ENCODE measurements at places on chromosomes 4 and X.

- no peak for DNase-seq
Observed at GRCh38 chr4:36255577-36255976, 11.3 kb upstream of the ARAP2 start.

DNA sequence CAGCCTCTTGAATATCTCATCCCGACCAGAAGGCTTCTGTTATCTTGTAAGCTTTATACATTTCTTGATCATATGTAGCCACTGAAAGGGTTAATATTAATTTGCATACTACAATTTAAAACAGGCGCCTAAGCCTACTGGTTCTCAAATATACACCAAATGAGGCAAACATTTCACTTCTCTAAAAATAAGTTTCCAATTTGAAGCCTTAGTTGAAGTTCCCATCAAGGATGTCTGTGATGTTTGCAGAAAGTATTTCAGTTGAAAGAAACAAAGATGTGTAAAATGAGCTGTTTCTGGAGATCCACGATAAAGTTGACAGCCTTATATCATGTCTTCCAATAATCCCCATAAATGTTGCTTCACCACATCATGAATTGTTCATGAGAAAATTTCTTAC lies 70.6 kb downstream of the KIT start:
- DNase-seq, result no peak

DNA sequence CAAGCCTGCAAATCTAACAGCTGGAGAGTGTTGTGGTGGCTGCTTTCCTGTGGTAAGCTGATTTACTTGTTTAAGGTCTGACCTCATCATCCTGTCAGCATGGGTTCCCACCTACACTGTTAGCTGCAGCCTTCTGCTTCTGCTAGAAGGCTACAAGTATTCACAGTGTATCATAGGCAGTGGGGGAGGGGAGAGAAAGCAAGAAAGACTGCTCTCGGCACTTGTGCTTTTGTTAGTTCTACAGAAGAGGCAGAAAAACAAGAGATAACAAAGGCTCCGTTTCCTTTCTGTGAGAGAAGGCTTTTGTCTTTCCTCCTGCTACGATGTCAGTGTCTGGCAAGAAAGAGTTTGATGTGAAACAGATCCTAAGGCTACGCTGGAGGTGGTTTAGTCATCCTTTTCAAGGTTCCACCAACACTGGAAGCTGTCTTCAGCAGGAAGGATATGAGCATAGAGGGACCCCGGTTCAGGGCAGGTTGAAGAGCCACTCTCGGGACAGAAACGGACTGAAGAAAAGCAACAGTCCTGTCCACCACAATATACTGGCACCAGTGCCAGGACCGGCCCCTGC lies at the start of gene KLHL4:
KLHL4 (plus strand) TSS at position 232 of the 571 bp plus-strand sequence; CDS start at position 324, 92 bp downstream.
- peak; percentile 30 for DNase-seq

DNA sequence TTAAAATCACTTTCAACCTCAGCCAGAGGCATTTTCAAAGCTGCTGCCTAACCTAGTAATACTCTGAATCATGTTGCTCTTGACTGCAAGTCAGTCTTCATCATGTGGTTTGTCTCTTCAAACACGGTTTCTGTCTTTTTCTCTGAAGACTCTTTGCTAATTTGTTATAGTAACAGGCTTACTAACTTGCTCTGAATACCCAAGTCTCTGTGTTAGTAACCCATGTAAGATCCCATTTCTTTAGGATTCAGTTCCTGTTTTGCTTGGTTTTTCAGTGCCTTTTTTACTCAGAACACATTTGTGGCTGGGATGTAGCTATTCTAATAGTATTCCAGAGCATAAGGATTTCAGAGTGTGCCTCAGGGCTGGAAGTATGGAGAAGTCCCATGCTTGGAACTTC lies 1450.6 kb upstream of the IGFBP7 start:
- DNase-seq, result no peak

DNA sequence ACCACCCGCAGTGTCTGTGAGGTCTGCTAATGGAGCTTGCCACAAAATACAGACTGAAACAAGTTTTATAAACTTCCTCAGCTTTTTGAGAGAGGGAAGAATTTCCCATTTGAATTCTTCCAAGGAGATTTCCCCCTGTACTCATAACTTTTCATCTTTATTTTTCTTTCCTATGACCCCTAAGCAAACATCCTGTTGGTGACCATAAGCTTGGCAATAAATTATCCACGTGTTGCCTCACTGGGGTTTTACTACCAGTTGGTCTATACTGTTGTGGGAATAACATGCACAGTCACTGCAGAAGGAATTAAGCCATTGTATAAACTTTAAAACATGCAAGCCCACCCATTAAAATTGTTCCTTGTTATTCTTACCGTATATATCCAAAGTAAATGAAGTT lies 86.2 kb downstream of the SLC39A8 start:
- DNase-seq, result no peak

DNA sequence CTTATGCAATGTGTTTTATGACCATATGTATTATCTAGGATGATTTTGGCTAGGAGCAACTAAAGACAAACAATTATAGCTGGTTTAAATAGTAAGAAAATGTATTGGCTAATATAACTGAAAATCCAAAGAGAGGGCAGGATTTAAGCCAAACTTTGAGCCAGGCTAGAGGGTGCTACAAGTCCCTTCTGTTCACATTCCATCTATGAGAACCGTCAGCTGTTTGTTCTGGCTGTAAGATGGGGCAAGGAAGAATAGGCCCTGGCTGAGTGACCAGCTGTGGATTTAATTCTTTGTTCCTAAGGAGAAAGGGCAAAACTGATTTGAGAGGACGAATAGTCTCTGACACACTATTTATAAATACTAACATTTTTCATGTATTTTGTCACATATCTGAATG lies 79.2 kb upstream of the UGT8 start:
- no peak for DNase-seq

DNA sequence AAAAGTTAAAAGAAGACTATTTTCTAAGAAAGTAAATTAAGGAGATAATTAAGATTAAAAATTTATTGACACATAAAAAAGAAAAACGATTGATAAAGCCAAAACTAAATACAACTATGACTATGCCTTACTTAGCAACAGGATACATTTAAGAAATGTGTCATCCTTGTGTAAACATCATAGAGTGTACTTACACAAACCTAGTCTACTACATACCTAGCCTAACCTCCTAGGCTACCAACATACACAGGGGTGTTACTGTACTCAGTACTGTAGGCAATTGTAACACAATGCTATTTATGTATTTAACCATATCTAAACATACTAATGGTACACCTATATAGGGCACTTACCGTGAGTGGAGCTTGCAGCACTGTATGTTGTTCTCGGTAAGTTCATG lies 108.3 kb downstream of the ANXA10 start:
- DNase-seq, result no peak

GRCh38 chrX:155056877-155057792 lies 13.8 kb downstream of the CMC4 start:
- DNase-seq, result peak; percentile 54

- DNase-seq, result no peak
Observed at GRCh38 chr4:40238008-40238699, 41.3 kb downstream of the RHOH start.

DNA sequence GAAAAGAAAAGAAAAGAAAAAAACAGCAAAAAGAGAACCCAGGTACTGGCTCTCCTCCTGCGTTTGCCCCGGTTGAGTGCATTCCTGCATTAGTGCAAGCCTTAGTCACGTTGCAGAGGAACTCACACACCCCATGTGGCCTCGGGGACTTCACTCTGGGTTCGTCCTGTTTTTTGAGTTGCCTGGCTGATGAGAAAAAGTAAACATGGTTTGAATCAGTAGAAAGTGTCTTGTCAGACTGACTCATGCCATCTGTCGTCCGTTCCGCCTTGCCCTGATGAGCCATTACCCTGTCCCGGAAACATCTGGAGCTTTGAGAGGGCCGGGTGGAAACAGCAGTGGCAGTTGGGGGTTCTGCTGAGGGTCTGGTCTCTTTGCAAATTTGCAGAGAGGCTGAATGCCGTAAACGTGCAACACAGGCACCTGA lies 16.3 kb downstream of the CD99 start:
- peak; percentile 29 for DNase-seq

- DNase-seq, result no peak
Observed at GRCh38 chr4:65791111-65791811, 121.0 kb upstream of the EPHA5 start.

- peak; percentile 14 for DNase-seq
Observed at GRCh38 chrX:77731821-77732419, 54.1 kb downstream of the ATRX start.

DNA sequence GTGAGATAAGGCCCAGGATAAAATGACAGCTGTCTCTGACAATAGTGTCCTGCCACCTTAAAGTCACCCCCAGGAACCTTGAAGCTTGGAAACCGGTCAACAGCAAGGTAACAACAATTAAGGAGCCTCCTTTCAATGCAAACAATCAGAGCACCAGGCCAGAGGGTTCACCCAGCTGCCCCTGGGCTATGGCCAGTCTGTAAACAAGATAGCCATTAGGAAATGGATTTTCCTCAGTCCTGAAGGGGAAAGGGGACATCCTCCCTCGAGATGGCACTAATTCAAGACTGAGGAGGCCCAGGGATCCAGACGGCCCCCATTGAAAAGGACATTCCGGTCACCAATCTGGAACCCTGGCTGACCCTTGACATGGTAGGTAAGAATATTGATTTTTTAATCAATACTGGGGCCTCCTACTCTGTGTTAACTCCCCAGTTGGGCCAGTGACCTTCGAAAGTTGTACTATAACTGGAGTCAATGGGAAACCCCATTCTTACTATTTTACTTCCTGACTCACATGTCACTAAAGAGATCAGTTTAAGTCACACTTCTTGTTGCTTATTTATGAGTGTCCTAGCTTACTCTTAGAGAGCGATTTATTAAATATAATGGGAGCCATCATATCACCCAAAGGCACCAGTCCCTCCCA lies 61.7 kb upstream of the CT45A1 start:
- DNase-seq, result no peak

DNA sequence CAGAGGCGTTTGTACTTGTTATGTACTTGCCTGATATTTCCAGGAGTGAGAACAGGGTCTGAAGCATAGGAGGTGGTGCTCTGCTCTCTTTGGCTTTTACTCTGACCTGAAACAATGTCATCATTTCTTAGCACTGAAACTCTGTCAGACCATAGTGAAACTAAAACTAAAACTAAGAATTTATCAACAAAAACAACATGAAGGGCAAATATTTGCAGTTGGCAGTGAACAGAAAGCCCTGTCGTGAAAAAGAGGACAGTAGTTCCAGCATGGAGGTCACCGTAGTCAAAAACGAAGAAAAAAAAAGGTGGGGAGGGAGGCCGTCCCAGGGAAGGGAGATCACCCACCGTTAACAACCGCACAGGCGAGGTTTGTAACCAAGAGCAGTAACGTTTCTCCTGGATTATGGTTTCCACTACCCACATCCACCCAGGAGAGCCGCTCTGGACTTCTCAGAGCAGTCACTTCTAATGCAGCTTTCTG lies 97.5 kb downstream of the ANK2 start:
- DNase-seq, result no peak

GRCh38 chr4:19126903-19127302 lies 1105.3 kb upstream of the LCORL start:
- DNase-seq, result no peak

DNA sequence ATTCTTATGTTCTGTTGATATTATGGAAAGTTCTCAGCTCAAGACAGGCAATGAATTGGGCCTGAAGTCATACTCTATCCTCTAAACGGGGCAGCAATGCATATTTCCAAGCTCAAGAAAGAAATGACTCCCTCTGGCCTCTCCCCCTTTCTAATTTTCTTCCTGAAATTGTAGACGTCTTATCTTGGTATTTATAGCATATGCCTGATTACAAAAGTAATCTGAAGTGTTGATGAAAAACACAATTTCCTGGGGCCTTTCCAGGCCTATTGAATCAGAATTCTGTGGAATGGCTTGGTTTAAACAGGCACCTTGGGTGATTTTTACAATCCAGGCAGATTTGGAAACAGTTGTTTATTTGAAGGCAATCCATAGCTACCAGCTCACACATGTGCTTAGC lies 21.4 kb upstream of the PGRMC2 start:
- no peak for DNase-seq

GRCh38 chr4:96827086-96827485 lies 987.2 kb downstream of the PDHA2 start:
- DNase-seq, result no peak

GRCh38 chr4:139857977-139858376 lies 192.4 kb downstream of the MGST2 start:
- DNase-seq, result no peak

DNA sequence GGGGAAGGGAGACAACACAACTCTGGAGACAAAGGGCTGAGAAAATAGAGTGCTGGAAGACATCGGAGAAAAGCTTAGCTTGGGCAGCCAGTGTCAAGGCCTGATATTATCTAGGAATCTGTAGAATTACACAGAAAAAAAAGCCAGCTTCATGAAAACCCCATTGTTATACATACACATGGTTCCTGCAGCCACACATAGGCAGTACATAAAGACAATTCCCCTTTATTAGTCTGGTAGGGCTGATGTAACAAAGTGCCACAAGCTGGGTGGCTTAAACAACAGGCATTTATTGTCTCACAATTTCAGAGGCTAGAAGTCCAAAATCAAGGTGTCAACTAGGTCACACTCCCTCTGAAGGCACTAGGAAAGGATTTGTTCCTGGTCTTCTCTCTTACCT lies 503.5 kb downstream of the MID1IP1 start:
- no peak for DNase-seq

GRCh38 chr4:139018971-139019758 lies 3.6 kb downstream of the NOCT start:
- peak; percentile 28 for DNase-seq

- DNase-seq, result no peak
Observed at GRCh38 chrX:153441296-153441695, 4.6 kb downstream of the TREX2 start.

DNA sequence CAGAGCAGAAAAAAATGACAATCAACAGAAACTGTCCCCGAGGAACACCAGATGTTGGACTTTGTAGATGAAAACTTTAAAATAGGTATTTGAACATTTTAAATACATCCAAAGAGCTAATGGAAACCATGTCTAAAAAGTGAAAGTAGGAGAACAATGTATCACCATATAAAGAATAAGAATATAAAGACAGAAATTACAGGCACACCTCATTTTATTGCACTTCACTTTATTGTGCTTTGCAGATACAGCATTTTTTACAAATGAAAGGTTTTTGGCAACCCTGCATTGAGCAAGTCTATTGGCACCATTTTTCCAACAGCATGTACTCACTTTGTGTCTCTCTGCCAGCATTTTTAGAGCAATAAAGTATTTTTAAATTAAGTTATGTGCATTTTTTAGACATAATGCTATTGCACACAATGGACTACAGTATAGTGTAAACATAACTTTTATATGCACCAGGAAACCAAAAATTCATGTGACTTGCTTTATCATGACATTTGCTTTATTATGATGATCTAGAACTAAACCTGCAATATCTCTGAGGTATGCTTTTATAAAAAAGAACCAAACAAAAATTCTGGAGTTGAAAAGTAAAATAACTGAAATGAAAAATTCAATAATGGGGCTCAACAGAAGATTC lies 212.4 kb upstream of the CASK start:
- DNase-seq, result no peak

DNA sequence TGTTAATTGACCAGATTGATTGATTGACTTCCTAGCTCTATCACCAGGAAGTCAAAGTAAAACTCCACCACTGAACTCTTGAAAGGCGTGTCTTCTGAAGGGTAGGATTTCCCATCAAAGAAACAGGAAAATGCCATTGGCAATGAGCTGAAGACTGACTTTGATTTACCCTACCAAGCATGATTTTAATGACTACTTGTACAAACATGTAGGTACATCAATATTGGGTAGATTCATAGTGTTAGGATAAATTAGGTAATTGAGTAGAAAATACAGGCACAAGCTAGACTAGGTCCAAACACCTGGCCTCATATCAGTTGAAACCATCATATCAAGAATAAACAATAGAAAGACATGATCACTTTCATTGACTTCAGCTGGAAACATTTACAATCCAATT lies 53.2 kb upstream of the ATXN3L start:
- no peak for DNase-seq

- DNase-seq, result no peak
Observed at GRCh38 chr4:40845154-40845835, 95.5 kb downstream of the NSUN7 start.

All from glutamatergic neuron (in vitro differentiated cells).